ENCODE measurements at places on chromosomes 2 and 18. TPM values are rescaled to one million over a fixed set of nuclear protein-coding genes. Genes with fewer than 3 reads are reported as not detected.

Gene ST8SIA3
- total RNA-seq: not detected

Gene PDCD1
- total RNA-seq: not detected

Gene TCF23
- not detected for total RNA-seq

Gene LIMS2
- total RNA-seq: 1.4 TPM

Gene LIMS3
- total RNA-seq: 1.4 TPM

Measured in PC-9 (cell line).